ENCODE measurements at places on chromosomes 2 and 18. TPM values are rescaled to one million over a fixed set of nuclear protein-coding genes. Genes with fewer than 3 reads are reported as not detected.

The CYP26B1 gene
- 12.6 TPM for polyA plus RNA-seq

The FBLN7 gene
- polyA plus RNA-seq = 13.2 TPM

The DYNAP gene
- not detected for polyA plus RNA-seq

The FBXO48 gene
- polyA plus RNA-seq = 1.7 TPM

The FAM110C gene
- polyA plus RNA-seq = 8.3 TPM

The NETO1 gene
- 0.83 TPM for polyA plus RNA-seq

The IGFBP2 gene
- polyA plus RNA-seq = 214 TPM

The GDF7 gene
- polyA plus RNA-seq = 1.9 TPM

The PCBP1 gene
- polyA plus RNA-seq = 237 TPM

The SLC39A6 gene
- polyA plus RNA-seq = 87.5 TPM

The COL3A1 gene
- polyA plus RNA-seq = 1,011 TPM

The MAP2 gene
- 27.4 TPM for polyA plus RNA-seq

The GCG gene
- not detected for polyA plus RNA-seq

DNA sequence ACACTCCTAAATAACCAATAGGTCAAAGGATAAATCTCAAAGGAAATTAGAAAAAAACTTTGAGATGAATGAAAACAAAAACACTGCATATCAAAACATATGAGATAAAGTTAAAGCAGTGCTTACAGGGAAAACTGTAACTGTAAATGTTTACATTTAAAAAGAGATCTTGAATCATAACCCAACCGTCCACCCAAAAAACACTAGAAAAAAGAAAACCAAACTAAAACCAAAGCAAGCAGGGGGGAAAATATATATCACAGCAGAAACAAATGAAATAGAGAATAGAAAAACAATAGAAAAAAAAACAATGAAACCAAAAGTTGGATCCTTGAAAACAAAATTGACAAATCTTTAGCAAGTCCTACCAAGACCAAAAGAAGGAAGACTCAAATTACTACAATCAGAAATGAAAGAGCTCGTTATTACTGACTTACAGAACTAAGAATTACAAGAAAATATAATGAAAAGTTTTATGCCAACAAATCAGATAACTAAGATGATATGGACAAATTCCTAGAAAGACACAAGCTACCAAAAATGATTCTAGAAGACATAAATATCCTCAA is 65.6 kb downstream of the TLK1 start:
- no peak for DNase-seq

DNA sequence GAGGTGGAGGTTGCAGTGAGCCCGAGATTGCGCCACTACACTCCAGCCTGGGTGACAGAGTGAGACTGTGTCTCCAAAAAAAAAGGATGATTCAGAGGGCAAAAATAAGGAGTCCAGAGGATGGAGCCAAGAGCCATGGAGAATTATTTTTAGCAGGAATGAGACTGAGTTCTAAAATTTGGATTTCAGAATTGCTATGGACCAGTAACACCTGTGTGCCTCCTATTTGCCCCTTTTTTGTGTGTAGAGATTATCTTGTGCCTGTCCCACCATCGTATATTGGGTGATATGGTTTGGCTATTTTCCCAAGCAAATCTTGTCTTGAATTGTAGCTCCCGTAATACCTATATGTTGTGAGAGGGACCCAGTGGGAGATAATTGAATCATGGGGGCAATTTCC is 16.4 kb upstream of the RGPD8 start:
- DNase-seq = no peak

DNA sequence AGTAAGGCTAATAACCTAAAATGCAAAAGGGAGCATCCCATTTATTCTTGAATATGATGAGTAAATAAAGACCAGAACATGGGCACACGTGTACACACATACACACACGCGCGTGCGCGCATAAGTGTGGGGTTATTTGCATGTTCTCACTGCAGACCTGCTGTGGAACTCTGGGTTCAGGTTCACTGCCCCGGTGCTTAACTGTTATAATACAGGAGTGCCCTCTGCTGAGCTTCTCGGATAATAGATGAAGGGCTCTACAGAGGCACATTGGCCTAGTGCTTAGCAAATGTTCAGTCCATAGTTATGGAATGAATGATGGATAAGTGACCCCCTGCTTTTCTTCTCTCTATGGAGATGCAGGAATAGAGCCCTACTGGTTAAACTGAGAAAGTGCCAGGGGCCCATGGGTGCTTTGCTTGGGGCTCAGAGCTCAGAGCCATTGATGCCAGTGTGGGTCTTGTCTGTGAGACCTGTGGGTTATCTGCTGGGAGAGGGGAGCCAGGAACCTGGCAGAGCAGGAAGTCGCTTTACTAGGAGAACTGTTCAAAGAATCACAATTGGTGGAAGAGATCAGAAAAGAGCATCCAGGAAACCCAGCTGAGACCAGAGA is 3.6 kb upstream of the ARL4C start:
- DNase-seq = no peak

- DNase-seq = no peak
Observed at GRCh38 chr2:231565887-231566594, 26.6 kb upstream of the TEX44 start.

- DNase-seq = no peak
Observed at GRCh38 chr2:236337465-236338325, 73.5 kb upstream of the ASB18 start.

DNA sequence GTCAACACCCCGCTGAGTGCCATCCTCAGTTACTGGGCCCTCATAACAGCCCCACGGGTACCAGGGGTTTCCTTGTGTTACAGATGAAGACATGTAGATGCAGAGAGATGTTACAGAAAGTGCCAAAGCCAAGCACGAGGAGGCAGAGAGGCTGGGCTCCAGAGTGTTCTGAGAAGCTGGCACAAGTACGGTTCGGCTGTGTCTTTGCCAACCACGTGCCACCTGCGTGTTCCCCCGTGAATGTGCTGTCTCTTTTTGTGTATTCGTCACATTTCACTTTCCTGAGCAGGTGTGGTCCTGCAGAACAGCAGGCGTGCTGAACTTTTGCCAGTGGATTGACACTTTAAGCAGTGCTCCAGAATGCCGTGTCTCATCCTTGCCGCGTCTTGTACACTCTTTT is 124.6 kb downstream of the NCK2 start:
- DNase-seq = no peak

DNA sequence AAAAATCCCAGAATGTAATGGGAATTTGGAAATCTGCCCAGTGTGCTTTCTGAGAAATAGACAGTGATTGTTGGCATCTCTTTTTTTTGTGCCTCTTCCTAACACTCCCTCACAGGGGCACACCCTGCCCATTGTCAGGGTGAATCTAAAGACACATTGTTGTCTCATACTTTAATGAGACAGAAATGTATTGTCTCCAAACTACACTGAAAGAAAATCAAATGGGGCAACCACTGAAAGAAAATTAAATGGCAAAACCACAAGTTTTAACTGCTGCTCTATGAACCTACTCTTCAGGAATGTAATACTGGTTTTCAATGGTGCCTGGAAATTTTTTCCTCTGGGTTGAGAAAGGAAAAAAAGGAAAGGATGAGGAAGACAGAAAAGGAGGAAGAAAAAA is 43.2 kb upstream of the GLS start:
- no peak for DNase-seq

DNA sequence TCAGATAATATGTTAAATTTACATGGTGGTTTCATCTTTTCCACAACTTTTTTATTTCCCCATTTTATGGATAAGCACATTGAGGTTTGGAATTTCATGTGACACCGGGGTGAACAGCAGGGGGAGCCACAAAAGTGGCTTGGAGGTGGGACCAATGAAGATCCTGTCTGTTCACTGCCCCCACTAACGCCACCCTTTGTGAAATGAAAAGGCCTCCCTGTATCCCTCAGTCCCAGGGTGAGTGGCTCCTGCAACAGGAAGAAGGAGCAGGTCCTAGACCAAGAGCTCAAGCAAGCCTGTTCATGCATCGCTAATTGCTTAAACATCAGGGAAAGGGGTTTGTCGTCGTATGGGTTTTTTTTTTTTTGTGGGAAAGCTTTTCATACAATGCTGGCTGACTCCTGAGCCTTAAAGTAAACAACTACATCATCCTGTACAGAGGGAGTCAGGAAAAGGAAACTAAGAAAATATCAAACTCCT is 267.8 kb upstream of the EPAS1 start:
- no peak for DNase-seq

DNA sequence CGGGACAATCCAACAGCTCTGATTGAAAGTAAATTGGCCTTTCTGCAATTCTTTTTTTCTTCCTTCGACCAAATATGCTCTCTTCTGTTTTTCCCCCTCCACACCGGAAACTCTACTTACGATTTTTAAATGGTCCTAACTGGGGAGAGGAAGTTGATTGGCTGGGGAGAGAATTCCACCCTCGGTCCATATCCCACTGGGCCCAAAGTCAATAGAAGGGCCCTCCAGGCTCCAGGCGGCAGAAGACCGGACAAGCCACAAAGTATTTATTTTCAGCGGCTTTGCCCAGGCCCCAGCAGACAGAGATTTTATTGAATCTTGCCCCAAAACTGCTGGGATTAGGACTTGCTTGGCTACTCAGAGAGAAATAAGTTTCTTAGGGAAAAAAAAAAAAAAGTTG is 37.1 kb upstream of the SMAD7 start:
- DNase-seq = no peak

DNA sequence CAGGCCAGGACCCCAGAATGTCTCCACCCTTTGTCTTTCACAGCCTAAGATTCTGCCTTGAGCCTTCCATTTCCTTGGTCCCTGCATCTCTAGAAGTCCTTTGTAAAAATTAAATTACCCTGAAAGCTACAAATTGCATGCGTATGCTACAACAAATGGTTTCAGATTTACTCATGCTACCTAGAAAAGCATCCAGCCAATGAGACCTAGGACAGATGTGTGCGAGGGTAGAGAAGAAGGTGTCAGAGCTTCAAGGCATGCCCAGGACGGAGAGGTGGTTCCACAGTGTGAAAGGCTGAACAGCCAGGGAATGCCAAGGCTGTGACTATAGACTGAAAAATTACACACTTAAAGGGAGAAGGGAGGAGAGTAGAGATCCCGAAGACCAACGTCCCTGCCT is 40.2 kb downstream of the CCBE1 start:
- no peak for DNase-seq

- no peak for DNase-seq
Observed at GRCh38 chr2:126802774-126803433, 95.8 kb upstream of the TEX51 start.

- DNase-seq = no peak
Observed at GRCh38 chr2:129812071-129812470, 167.4 kb upstream of the RAB6C start.

- DNase-seq = no peak
Observed at GRCh38 chr18:5914951-5915350, 19.6 kb upstream of the TMEM200C start.

GRCh38 chr2:82275599-82275998 is 1971.0 kb upstream of the LRRTM1 start:
- no peak for DNase-seq

- no peak for DNase-seq
Observed at GRCh38 chr2:196275646-196276352, 104.4 kb upstream of the STK17B start.

DNA sequence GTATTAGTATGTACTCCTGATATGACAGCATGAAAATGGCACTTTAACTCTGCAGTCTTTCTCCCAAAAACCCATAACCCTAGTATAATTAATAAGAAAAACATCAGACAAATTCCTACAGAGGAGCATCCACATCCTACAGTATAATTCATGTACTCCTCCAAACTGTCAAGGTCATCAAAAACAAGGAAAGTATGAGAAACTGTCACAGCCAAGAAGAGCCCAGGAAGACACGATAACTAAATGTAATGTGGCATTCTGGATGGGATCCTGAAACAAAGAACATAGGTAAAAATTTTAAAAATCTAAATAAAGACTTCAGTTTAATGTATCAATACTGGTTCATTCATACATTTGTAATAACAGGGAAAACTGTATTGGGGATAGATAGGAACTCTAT is 88.2 kb downstream of the SLC66A3 start:
- DNase-seq = no peak

DNA sequence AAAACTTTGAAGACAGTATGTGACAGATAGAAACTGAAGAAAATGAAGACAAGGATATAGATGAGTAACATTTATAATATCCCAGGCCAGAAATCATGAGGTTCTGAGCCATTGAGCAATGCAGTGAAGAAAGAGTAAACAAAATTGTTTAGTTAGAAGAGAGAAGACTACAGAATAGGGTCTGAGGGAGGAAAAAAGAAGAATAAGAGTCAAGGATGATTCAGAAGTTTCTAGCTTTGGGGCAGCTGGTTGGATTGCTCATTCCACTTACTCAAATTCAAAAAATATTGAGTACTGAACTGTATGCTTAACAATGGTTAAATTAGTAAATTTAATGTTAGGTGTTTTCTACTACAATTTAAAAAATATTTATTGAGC is 155.0 kb upstream of the OTX1 start:
- no peak for DNase-seq

DNA sequence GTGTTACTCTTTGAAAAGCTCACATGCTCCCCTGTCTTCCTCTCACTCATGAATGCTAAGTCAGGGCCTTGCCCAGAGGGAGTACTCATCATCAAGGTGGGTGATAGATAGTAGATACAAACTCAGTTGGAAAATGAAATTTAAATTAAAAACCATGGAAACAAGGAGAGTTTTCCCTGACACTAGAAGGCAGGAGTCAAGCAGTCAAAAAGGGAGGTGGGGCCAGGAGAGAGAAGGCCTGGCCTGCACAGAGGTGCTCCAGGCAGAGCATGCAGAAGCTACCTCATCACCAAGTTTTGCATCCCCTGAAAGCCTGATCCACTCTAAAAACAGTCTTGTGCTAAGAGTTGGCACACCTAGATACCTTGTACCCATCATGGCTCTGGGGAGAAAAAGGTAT is 143.7 kb downstream of the MYO5B start:
- no peak for DNase-seq

DNA sequence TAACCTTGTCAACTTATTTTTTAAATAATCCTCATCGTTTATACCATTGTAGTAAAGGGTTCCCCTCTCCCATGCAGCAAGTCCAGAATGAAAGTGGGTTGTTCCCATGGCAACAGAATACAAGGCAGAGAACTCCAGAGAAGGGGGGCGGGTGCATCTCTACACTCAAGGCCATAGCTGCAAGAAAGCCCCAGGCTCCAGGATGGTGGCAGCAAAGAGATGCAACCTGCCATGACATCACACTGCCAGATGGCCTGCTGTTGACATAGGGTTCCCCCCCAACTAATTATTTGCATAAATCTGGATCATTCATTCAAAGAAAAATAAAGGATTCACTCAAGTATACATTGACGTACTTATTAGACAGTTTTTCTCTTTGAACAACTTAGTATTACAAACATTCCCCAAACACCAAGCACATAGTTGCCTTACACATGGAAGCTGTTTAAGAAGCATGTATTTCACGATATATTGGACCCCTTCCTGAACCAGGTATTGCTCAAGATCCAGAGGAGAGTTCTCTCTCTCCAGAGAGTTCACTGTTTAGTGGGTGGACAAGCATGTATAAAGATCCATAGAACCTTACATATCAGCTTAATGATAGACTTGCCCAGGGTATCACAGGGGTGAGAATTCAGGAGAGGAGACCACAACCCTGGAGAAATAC is 87.4 kb upstream of the KLF7 start:
- DNase-seq = no peak

- DNase-seq = no peak
Observed at GRCh38 chr2:203722411-203722810, 16.0 kb downstream of the CD28 start.

- no peak for DNase-seq
Observed at GRCh38 chr18:23106575-23106974, 28.7 kb upstream of the CABLES1 start.
